ENCODE measurements at places on chromosomes 5 and 9. TPM values are rescaled to one million over a fixed set of nuclear protein-coding genes. Genes with fewer than 3 reads are reported as not detected.

Gene FOXI1
- not detected for total RNA-seq

Gene SEMA6A
- 0.42 TPM for total RNA-seq

Gene INSL6
- total RNA-seq = not detected

Gene ZBTB34
- total RNA-seq = 13.4 TPM

Gene FOXD4L4
- not detected for total RNA-seq

All from K562 (cell line).